Ovary (tissue), 10 donors: ENCODE measurements at places on chromosomes 4 and X. TPM values are rescaled to one million over a fixed set of nuclear protein-coding genes. Genes with fewer than 3 reads are reported as not detected.

DNA sequence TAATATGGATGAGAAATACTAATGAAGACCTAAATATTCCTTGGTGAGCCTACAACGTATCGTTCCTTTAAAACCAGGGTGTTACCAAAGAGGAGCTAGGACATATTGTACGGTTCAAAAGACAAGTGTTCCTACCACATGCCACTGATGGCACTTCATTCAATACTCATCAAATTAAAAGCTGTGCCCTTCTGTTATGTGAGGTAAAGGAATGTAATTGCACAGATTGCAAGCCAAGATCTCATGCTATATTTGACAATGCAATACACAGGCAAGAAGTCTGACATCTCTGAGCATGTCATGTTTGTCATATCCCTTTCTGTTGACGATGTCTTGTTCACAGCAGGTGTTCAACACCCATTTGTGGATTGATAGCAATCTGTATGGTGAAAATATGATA lies 6.9 kb downstream of the FGF13 start:
- no peak for DNase-seq

DNA sequence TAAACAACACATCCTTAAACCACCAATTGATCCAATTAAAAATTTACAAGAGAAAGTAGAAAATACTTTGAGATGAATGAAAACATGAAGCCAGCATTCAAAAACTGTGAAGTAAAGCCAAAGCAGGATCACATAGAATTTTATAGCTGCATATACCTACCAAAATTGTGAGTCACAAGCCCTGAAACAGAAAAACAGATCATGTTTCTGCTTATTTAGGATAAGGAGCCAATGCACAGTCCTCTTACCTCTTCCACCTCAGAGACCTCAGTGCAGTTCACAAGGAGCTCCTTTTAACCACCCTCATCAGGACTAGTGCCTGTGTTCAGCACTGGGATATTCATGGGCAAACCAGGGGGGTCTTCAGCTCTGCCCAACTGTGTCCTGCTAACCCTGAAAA lies 386.7 kb downstream of the TECRL start:
- no peak for DNase-seq

GRCh38 chr4:48017108-48017571 lies 568 bp downstream of the NIPAL1 start:
- DNase-seq: peak; percentile 22

DNA sequence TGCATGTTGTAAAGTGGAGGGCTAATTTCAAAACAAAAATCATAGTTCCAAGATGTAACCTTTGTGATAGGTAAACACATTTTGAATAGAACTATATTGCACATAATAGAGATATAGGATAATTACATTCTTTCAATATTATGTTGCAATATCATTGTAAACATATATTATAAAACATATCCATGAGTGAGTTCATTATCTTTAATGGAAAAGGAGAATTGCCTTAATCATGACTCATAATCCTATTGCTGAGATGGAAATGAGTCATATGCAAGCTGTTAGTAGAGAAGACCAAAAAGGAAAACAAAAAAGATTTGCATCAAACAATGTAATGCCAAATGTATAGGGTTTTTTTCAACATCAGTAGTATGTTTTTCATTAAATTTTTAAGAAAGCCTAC lies 73.7 kb upstream of the WDR44 start:
- DNase-seq: no peak

HSFX4 gene
- not detected for polyA plus RNA-seq
